Melanocyte of skin (primary cell): ENCODE measurements at places on chromosomes 2 and 18. TPM values are rescaled to one million over a fixed set of nuclear protein-coding genes. Genes with fewer than 3 reads are reported as not detected.

DSC3 gene
- total RNA-seq = under 0.01 TPM in 1 of 2 replicates, not detected in the other

KYNU gene
- 134 and 200 TPM in 2 replicates for total RNA-seq

ZNF385B gene
- not detected in 2 replicates for total RNA-seq

KHK gene
- 3.7 TPM in 2 replicates for total RNA-seq

CNGA3 gene
- not detected in 2 replicates for total RNA-seq

GPR35 gene
- under 0.01 and 0.31 TPM in 2 replicates for total RNA-seq

C2orf80 gene
- not detected in 2 replicates for total RNA-seq

STAT4 gene
- total RNA-seq = 0.73 and 2.1 TPM in 2 replicates

ZAP70 gene
- under 0.01 and 0.15 TPM in 2 replicates for total RNA-seq

CTAGE1 gene
- not detected in 2 replicates for total RNA-seq

MYOM1 gene
- under 0.01 and 0.15 TPM in 2 replicates for total RNA-seq

BOLL gene
- total RNA-seq = not detected in 2 replicates

RAX gene
- not detected in 2 replicates for total RNA-seq

SGO2 gene
- total RNA-seq = 12.3 and 18.5 TPM in 2 replicates

TXNDC9 gene
- 94.2 and 107 TPM in 2 replicates for total RNA-seq

ADRA2B gene
- under 0.01 TPM in 1 of 2 replicates, not detected in the other for total RNA-seq

ASXL2 gene
- total RNA-seq = 15.3 and 20.8 TPM in 2 replicates

GBX2 gene
- total RNA-seq = not detected in 2 replicates

CHRND gene
- 0.36 TPM in 1 of 2 replicates, not detected in the other for total RNA-seq

SFT2D3 gene
- 4.8 and 7.6 TPM in 2 replicates for total RNA-seq

DSC2 gene
- not detected in 2 replicates for total RNA-seq

CCDC121 gene
- total RNA-seq = 2.1 and 2.5 TPM in 2 replicates

SULT1C4 gene
- 0.15 and 0.33 TPM in 2 replicates for total RNA-seq

DRC1 gene
- total RNA-seq = 1.4 TPM in 1 of 2 replicates, not detected in the other

SLC23A3 gene
- total RNA-seq = 1.00 and 1.9 TPM in 2 replicates

POTEI gene
- total RNA-seq = not detected in 2 replicates

ANKRD44 gene
- total RNA-seq = 47.2 and 49.6 TPM in 2 replicates

RAMP1 gene
- 0.33 and 27.1 TPM in 2 replicates for total RNA-seq

ZNF532 gene
- total RNA-seq = 19.6 and 31.3 TPM in 2 replicates

HK2 gene
- 16.9 and 17.1 TPM in 2 replicates for total RNA-seq

GPR55 gene
- not detected in 2 replicates for total RNA-seq

ALPI gene
- total RNA-seq = not detected in 2 replicates

BIN1 gene
- total RNA-seq = 36.5 and 53.1 TPM in 2 replicates

TNFAIP6 gene
- 5.8 and 66.1 TPM in 2 replicates for total RNA-seq

LIMS2 gene
- total RNA-seq = 2.4 and 3.6 TPM in 2 replicates

NDUFV2 gene
- total RNA-seq = 131 and 182 TPM in 2 replicates

PIEZO2 gene
- not detected in 2 replicates for total RNA-seq

L3MBTL4 gene
- total RNA-seq = 0.77 and 1.00 TPM in 2 replicates

MYO3B gene
- under 0.01 and 0.31 TPM in 2 replicates for total RNA-seq

CLEC4F gene
- total RNA-seq = not detected in 2 replicates

IL36G gene
- not detected in 2 replicates for total RNA-seq

SERPINB3 gene
- total RNA-seq = not detected in 2 replicates

KCNJ13 gene
- total RNA-seq = 11.3 and 27.0 TPM in 2 replicates

HAAO gene
- total RNA-seq = 0.69 and 0.73 TPM in 2 replicates

ABCG8 gene
- 0.15 TPM in 1 of 2 replicates, not detected in the other for total RNA-seq

PTPRN gene
- under 0.01 and 1.0 TPM in 2 replicates for total RNA-seq

SYT4 gene
- not detected in 2 replicates for total RNA-seq

FAM228A gene
- 0.15 TPM in 1 of 2 replicates, not detected in the other for total RNA-seq

ANKRD30B gene
- 3.1 and 8.0 TPM in 2 replicates for total RNA-seq

HMSD gene
- total RNA-seq = under 0.01 and 0.33 TPM in 2 replicates

AGXT gene
- total RNA-seq = not detected in 2 replicates

LCLAT1 gene
- 18.2 and 21.4 TPM in 2 replicates for total RNA-seq

SERPINB4 gene
- not detected in 2 replicates for total RNA-seq

UGT1A7 gene
- total RNA-seq = not detected in 2 replicates

BMP10 gene
- not detected in 2 replicates for total RNA-seq
